Breast epithelium (tissue), 4 donors: ENCODE measurements at places on chromosomes 12 and 14. TPM values are rescaled to one million over a fixed set of nuclear protein-coding genes. Genes with fewer than 3 reads are reported as not detected.

- H3K27ac ChIP-seq: no peak overlapping the region
- no peak for DNase-seq
- H3K27me3 ChIP-seq: no peaks in the 10 kb centered on the region
- H3K36me3 ChIP-seq: no peaks in the 10 kb centered on the region
These were observed 15.4 kb upstream of the YY1 start for GRCh38 chr14:100223332-100224201.

- H3K4me1 ChIP-seq: no peaks in the 10 kb centered on the region
- DNase-seq: no peak
- H3K27ac ChIP-seq: no peak overlapping the region
- no peak overlapping the region for H3K4me3 ChIP-seq
These were observed 29.8 kb downstream of the CALM1 start for GRCh38 chr14:90426663-90427062.

- no peak for DNase-seq
- H3K27ac ChIP-seq: no peak overlapping the region
- H3K36me3 ChIP-seq: no peaks in the 10 kb centered on the region
- peak overlapping the region; percentile 56 for H3K4me3 ChIP-seq
These were observed 3.3 kb upstream of the PAX9 start for GRCh38 chr14:36658123-36659009.

DNA sequence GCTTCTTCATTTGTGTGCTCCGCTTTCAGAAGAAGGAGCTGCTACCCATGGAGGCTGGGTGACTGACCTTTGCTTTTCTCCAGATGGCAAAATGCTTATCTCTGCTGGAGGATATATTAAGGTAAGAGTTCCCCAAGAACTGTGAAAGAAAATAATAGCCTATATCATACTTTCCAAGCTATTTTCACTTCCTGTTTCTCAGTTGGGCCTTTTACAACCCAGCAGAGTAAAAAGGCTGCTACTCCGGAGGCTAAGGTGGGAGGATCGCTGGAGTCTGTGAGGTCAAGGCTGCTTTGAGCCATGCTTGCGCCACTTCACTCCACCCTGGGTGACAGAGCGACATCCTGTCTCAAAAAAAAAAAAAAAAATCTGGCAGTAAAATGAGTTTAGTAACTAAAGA, 82.1 kb downstream of the APAF1 start:
- no peaks in the 10 kb centered on the region for H3K4me1 ChIP-seq
- no peak overlapping the region for H3K4me3 ChIP-seq
- no peak overlapping the region for H3K27ac ChIP-seq
- no peaks in the 10 kb centered on the region for H3K36me3 ChIP-seq
- no peaks in the 10 kb centered on the region for H3K27me3 ChIP-seq
- no peak for DNase-seq

GRCh38 chr14:93591506-93591905, 160.8 kb downstream of the UNC79 start:
- no peak overlapping the region for H3K4me3 ChIP-seq
- no peaks in the 10 kb centered on the region for H3K27me3 ChIP-seq
- H3K4me1 ChIP-seq: no peaks in the 10 kb centered on the region

DNA sequence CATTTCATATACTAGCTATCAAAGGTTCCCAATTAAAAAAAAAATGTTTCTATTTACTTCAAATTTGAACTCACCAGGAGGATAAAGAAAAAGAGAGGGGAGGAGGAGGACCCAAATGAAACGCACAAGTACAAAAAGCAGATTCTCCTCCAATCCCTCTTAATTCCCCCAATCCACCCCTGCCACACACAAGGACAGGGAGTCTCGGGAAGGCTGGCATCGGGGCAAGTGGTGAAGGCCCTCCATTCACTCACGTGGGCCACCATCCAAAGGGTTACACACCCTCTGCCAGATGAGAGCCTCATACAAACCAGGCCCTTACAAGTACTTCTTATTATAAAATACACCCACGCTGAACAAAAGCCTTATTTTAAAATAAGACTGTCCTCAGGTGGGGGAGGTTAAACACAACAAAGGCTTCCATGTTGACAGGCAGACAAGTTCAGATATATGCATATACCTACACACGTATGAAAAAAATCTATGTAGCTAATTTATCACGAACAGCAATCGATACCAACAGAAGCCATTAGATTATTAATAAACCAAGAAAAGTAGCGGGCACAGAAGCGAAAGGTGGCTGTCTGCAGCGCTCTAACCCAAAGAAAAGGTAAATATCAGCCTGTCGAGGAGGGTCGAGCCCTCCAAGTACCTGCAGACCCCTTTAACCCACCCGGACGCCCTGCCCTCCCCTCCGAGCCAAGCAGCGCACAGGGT, 1.5 kb downstream of the ATP2B1 start:
- peak overlapping the region; percentile 97 for H3K27ac ChIP-seq
- no peaks in the 10 kb centered on the region for H3K27me3 ChIP-seq
- no peaks in the 10 kb centered on the region for H3K4me1 ChIP-seq
- no peaks in the 10 kb centered on the region for H3K36me3 ChIP-seq
- peak overlapping the region; percentile 91 for H3K4me3 ChIP-seq

DNA sequence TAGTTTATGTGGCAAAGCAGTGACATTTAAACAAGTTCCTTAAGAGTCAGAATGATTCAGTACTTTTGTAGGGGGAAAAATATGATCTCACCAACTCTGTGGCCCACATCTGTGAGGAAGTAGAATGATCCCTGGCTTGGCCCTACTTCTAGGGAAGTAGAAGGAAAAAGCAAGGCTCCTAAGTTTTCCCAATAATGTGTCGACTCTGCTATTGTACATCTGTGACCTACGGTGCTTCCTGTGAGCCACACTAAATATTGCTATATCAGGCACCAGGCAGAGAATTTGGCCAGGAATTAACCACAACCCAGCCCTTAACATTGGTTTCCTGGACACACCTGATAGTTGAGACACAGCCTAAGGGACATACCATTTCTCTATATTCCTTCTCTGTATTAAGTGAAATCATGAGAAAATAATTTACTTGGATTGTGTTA, 9.3 kb upstream of the NID2 start:
- H3K4me3 ChIP-seq: no peak overlapping the region
- DNase-seq: no peak
- H3K36me3 ChIP-seq: no peaks in the 10 kb centered on the region
- no peaks in the 10 kb centered on the region for H3K27me3 ChIP-seq
- no peak overlapping the region for H3K27ac ChIP-seq
- H3K4me1 ChIP-seq: no peaks in the 10 kb centered on the region

DNA sequence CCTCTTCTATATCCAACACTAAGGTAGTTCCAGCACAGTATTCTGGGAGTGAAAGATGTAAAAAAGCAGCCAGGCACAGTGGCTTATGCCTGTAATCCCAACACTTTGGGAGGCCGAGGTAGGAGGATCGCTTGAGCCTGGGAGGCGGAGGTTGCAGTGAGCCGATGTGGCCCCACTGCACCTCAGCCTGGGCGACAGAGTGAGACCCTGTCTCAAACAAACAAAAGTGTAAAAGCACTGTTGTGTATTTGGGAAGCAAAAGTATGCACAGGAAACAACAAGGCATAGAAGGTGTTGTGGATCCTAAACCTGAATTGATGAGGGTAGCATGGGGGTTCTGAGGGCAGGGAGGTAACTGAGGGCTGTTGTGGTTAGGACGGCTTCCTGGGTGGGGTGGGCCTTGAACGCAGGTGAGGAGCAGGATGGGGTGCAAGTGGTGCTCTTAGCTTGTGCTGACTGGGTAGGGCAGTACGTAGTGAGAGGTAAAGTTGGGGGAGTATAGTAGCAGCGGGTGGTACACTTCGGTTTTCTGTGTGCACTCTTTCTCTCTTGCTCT, 64.2 kb downstream of the RASSF3 start:
- DNase-seq: no peak
- H3K27ac ChIP-seq: peak overlapping the region; percentile 10
- H3K36me3 ChIP-seq: no peaks in the 10 kb centered on the region
- peaks cover 28% of the 10 kb centered on the region for H3K4me1 ChIP-seq

GRCh38 chr12:132366341-132366861, 37.0 kb upstream of the GALNT9 start:
- DNase-seq: peak; percentile 46
- no peaks in the 10 kb centered on the region for H3K27me3 ChIP-seq
- H3K27ac ChIP-seq: no peak overlapping the region
- no peaks in the 10 kb centered on the region for H3K36me3 ChIP-seq

- H3K27me3 ChIP-seq: no peaks in the 10 kb centered on the region
- H3K27ac ChIP-seq: no peak overlapping the region
- no peak for DNase-seq
These were observed 19.2 kb downstream of the DDX51 start for GRCh38 chr12:132124766-132125425.

DNA sequence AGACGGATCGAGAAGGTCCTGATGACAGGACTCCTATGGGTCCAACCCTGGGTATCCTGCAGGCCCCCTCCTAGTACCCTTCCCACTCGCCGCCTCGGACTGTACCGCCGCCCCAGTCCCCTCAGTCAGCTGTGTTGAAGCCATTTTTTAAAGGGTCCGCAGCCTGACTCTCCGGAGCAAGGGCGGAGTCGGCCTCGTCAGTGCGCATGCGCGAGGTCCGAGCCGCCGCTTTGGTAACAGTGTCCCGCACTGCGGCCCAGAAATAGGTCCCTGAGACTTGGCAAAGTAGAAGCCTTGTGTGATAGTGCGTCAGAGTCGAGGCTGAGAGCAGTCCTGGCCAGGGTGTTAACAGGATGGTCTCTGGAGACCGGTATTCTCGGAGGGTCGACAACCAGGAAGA, 769.0 kb upstream of the ALG10B start:
- H3K36me3 ChIP-seq: no peaks in the 10 kb centered on the region
- no peak overlapping the region for H3K4me3 ChIP-seq
- no peak for DNase-seq
- H3K27ac ChIP-seq: no peak overlapping the region
- H3K4me1 ChIP-seq: no peaks in the 10 kb centered on the region
- H3K27me3 ChIP-seq: no peaks in the 10 kb centered on the region

- no peaks in the 10 kb centered on the region for H3K27me3 ChIP-seq
- no peak overlapping the region for H3K4me3 ChIP-seq
- DNase-seq: no peak
- H3K36me3 ChIP-seq: no peaks in the 10 kb centered on the region
- H3K4me1 ChIP-seq: peaks cover 15% of the 10 kb centered on the region
- H3K27ac ChIP-seq: no peak overlapping the region
These were observed 3.4 kb upstream of the ABCB9 start for GRCh38 chr12:122969676-122970075.

- no peaks in the 10 kb centered on the region for H3K36me3 ChIP-seq
- H3K27me3 ChIP-seq: no peaks in the 10 kb centered on the region
- peaks cover 6% of the 10 kb centered on the region for H3K4me1 ChIP-seq
- H3K27ac ChIP-seq: peak overlapping the region; percentile 54
- H3K4me3 ChIP-seq: no peak overlapping the region
These were observed 68.6 kb downstream of the HMGA2 start for GRCh38 chr12:65892841-65893251.

DNA sequence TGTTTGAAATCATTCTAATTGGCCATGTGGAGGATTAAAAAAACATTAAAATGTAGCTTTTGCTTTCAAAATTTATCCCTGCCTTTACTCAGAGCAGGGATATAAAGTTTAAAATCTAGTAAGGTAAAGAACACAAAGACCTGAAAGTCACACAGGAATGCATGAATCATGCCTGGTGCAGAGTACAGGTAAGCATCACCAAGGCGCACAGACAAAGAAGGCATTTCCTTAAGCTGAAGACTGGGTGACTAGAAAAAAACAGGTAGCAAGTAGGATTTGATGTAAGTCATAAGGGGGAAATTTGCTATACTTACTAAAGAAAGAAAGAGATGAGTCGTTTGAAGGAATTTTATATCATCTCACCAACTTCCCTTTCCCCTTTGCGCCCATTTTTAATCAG, 405.6 kb downstream of the GXYLT1 start:
- no peak for DNase-seq
- no peaks in the 10 kb centered on the region for H3K4me1 ChIP-seq
- H3K27ac ChIP-seq: no peak overlapping the region
- no peaks in the 10 kb centered on the region for H3K27me3 ChIP-seq

GRCh38 chr12:57848208-57848607, 1.7 kb upstream of the CTDSP2 start:
- DNase-seq: no peak
- no peaks in the 10 kb centered on the region for H3K4me1 ChIP-seq
- no peak overlapping the region for H3K4me3 ChIP-seq
- no peak overlapping the region for H3K27ac ChIP-seq

GRCh38 chr12:96471368-96472050, 17.9 kb upstream of the CFAP54 start:
- no peaks in the 10 kb centered on the region for H3K36me3 ChIP-seq

Gene HAL
- total RNA-seq: 4.3 TPM

Gene RASSF8
- 42.6 TPM for total RNA-seq

Gene KRT6A
- total RNA-seq: 0.33 TPM

Gene CLEC6A
- total RNA-seq: not detected

Gene ZDHHC17
- total RNA-seq: 67.2 TPM

Gene NKX2-1
- not detected for total RNA-seq

Gene STAC3
- total RNA-seq: 3.2 TPM

Gene STXBP6
- 5.3 TPM for total RNA-seq

Gene ASB8
- 30.6 TPM for total RNA-seq
